ENCODE measurements at places on chromosomes 13 and 19. TPM values are rescaled to one million over a fixed set of nuclear protein-coding genes. Genes with fewer than 3 reads are reported as not detected.

DNA sequence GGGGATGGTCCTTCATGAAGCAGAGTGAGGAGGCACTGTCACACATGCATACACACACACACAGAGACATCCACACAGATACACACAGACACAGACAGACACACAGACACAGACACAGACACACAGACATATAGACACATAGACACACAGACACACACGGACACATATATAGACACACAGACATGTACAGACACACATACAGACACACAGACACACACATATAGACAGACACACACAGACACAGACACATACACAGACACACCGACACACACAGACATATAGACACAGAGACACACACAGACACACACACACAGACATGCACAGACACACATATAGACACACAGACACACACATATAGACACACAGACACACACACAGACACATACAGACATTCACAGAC lies 173.9 kb downstream of the URI1 start:
- no peak for DNase-seq

Gene RDH8
- not detected for total RNA-seq

DNA sequence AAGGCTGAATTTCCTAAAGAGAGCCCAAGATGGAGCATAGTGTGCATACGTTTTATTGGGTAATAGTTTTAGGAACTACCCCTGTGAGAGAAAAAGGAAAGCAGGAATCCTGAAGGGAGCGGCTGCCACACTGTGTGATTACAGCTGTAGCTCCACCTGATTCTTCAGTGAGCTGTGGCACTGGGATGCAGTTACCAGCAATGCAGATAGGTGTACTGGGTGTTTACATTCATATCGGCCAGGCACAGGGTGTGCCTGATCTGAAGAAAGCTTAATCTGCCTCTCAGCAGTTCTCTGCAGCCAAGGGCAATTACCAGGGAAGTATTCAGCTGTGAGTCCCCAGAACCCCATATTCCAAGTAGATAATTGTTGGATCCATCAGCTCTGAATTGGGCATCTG lies 1541.8 kb downstream of the EFNB2 start:
- DNase-seq = no peak

GRCh38 chr13:101739382-101740178 lies 287.1 kb downstream of the ITGBL1 start:
- DNase-seq = no peak

GRCh38 chr13:44236801-44237207 lies 136.8 kb upstream of the SERP2 start:
- no peak for DNase-seq

Gene ANKLE1
- total RNA-seq = not detected

Gene TNFRSF19
- total RNA-seq = 77.5 TPM

- DNase-seq = no peak
Measured at GRCh38 chr13:56066321-56066720, 1074.4 kb upstream of the PRR20A start.

Gene PSG7
- total RNA-seq = not detected

Gene SLC6A16
- total RNA-seq = 1.2 TPM

- DNase-seq = no peak
Measured at GRCh38 chr13:66574606-66575005, 655.5 kb downstream of the PCDH9 start.

DNA sequence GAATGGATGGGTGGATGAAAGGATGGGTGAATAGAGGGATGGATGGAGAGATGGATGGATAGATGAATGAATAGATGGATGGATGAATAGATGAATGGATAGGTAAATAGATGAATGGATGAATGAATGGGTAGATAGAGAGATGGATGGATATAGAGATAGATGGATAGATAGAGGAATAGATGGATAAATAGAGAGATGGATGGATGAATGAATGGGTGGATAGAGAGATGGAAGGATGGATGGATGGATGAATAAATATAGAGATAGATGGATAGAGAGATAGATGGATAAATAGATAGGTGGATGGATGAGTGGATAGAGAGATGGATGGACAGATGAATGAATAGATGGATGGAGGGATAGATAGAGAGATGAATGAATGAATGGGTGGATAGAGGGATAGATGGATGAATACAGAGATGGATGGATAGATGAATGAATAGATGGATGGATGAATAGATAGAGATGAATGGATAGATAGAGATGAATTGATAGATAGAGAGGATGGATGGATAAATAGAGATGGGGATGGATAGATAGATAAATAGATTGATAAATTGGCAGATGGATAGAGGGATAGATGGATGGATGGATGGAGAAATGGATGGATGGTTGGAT lies 106.7 kb upstream of the SOX1 start:
- DNase-seq = no peak

Gene LPAR6
- 11.9 TPM for total RNA-seq

Gene RFPL4AL1
- not detected for total RNA-seq

- no peak for DNase-seq
Measured at GRCh38 chr13:107238262-107238981, 670.5 kb upstream of the ARGLU1 start.

All from osteoblast (primary cell).